ENCODE measurements at places on chromosomes 5 and 9. TPM values are rescaled to one million over a fixed set of nuclear protein-coding genes. Genes with fewer than 3 reads are reported as not detected.

The BTNL9 gene
- total RNA-seq: not detected

The DNAJC18 gene
- total RNA-seq: 12.4 TPM

The SH3TC2 gene
- 1.5 TPM for total RNA-seq

The SMARCA2 gene
- total RNA-seq: 98.6 TPM

The SLC6A18 gene
- not detected for total RNA-seq
